ENCODE measurements at places on chromosomes 13 and 19. TPM values are rescaled to one million over a fixed set of nuclear protein-coding genes. Genes with fewer than 3 reads are reported as not detected.

STARD13 gene
- total RNA-seq = 0.57 TPM

DNA sequence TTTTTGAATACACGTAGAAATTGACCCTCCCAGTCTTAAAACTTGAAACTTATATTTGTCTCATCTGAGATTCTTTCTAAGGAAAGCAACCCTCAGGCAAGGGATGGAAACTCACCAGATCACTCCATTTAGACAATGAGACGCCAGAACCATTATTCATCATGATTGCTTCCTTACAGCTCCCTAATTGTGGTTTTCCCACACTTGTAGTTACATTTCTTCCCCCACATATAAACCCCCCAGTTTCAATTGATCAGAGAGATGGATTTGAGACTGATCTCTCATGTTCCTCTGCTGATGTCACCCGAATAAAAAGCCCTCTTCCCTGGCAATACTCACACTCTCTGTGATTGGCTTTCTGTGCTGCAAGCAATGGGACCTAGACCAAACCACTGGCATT is 197.9 kb upstream of the STARD13 start:
- no peak for DNase-seq

DNA sequence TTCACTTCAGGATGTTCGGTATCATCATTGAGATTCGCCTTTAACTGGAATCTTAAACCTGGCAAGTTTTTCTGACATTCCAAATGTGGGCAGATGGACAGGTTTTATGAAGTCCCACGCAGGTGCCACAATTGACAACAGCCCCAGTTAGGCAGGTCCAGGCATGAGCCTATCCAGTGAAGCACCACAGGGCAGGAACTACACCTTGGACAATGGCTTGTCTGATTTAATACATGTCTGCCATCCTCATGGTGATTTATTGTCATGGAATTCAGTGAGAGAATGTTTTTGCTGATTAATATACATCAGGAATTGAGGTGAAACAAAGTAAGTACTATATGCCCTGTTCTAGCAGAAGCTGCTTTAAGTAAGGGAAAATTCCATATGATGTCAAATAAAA is 10.2 kb upstream of the TPP2 start:
- no peak for DNase-seq

FUT3 gene
- total RNA-seq = not detected

GRCh38 chr13:114019367-114019766 is 45.5 kb upstream of the C13orf46 start:
- peak; percentile 75 for DNase-seq

- no peak for DNase-seq
These were observed 37.1 kb downstream of the DZIP1 start for GRCh38 chr13:95607366-95607765.

DNA sequence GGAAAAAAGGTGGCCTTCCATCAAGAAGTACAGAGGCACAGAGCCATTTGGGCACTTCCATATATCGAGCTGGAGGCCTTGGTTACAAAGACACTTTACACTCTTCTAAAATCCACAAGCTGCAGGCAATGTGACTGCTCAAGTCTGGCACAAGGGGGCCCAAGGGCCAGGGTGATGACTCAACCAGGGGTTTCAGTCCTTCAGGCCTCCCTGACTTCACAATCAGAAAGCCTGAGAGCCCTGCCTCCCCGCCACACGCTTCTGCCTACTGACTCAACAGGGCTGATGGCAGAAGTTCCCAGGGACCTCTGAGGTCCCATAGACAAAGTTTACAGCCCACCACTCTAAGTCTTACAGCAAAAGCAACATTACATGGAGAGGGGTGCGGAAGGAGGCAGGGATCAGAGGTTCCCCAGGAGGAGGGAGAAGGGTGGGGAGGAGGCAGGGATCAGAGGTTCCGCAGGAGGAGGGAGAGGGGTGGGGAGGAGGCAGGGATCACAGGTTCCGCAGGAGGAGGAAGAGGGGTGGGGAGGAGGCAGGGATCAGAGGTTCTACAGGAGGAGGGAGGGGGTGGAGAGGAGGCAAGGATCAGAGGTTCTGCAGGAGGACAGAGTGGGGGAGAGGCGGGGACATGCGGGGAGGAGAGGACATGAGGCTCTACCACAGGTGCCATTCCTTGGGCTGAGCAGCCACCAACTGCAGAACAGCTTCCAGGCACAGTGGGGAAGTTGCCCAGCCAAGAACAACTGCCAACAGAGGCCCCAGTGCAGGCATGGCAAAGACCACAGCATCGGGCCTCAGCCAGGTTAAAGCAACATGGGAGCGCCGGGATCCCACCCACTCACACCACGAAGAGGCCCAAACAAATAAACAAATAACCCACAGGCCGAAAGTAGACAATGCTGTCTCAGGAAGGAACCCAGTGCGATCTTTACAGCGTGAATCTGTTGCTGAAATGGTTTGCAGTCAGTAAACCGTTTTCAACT is 52.0 kb downstream of the SLC7A1 start:
- DNase-seq = no peak

FGF21 gene
- total RNA-seq = not detected

- DNase-seq = no peak
These were observed 157.5 kb downstream of the PCDH20 start for GRCh38 chr13:61258185-61258584.

DNA sequence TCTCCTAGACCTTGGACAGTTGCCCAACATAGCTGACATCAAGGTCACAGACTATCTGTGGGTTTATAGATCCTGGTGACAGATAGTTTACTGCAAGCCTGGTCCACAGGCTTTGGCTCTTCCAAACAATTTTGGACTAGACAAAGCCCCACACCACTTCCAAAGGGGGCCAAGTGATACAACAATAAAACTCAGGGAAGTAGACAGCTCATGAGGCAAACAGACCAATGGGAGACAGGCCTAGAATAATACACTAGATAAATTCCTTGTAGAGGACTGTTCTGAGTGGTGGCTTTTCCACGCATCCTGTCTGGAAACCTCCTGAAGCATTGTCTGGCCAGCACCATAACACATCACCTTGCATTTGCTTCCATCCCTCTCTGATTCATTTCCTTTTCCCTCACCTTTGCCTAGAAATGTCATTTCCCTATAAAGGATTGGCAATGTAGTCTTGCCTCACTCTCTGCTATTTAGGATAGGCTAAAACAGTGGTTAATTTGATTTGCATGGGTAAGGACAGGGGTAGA is 284.2 kb downstream of the POU4F1 start:
- no peak for DNase-seq

DNA sequence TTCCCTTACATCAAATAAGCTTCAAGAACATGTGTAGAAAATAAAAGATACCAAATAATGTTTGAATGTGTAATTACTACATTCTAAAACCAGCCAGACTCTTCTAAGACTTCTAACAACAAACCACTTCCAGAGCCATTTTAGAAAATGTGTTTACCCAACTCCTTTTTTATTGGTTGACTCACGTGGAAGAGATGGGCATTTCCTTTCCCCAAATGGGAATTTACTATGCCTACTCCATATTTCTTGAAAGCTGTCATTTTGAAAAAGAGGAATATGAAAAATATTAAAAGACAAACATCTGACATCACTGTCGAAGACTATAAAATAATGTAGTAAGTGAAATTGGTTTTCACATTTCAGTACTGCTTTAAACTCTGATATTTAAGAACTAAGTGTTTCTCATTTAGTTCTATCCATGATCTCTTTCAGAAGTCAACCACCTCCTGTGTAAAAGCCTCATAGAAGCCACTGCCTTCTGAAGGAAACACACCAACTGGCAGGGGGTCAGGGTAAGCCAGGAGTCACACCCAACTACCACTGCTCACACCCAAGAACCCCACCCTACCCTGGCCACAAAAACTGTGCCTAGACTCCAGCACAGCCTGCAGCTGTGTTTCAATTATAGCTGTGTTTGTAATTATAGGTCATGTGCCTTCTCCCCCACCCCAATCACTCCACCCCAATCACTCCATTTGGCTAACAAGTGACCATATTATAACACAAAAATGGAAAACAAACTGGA is 86.8 kb downstream of the UBL3 start:
- no peak for DNase-seq

- no peak for DNase-seq
These were observed 176.3 kb downstream of the GPC5 start for GRCh38 chr13:91574766-91575165.

DNA sequence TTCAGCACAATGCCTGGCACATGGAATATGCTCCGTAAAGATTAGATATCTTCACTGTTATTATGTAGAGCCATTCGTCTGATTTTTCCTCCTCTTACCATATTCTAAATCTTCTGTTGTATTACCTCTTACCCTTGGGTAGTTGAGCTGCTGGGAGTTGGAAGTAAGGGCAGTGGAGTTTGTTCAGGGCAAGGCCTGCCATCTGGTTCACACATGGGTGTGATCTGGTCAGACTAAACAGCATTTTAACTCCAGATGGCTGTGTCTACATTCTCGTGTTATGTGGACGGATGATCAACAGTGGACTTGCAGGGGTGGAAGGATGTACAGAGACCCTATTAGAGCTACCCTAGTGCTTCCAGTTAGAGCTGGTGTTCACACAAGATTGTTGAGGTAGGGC is 164.9 kb downstream of the ZIC5 start:
- DNase-seq = no peak

IFNL1 gene
- not detected for total RNA-seq

All from OCI-LY7 (cell line).